ENCODE measurements at places on chromosomes 12 and 14.

DNA sequence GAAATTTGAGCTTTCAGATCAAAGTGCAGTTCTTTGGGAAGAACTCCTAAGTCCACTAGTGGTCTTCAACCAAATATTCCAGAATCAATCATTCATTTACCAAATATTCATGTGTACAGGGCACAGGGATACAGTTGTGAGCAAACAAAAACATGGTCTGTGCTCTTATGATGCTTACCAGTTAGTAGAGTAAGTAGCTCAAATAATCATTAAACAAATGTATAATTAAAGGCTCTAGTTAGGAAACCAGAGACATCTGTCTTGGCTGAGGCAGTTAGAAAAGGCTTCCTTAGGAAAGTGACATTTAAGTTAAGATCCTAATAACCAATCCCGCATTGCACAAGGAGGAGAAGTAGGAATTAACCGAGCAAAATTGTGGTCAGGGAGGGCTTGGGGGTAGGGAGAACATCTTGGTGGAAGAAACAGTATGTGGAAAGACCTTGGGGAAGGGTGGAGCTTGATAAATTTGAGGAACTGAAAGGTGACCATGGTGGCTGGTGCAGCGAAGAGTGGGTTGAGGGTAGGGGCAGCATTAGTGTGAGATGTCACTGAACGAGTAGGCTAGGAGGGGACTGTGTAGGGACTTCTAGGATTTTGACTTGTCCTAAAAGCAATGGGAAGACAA, 40.0 kb downstream of the PEBP1 start:
- no peak for DNase-seq

GRCh38 chr14:97827746-97828145, 1030.6 kb downstream of the VRK1 start:
- DNase-seq = no peak

DNA sequence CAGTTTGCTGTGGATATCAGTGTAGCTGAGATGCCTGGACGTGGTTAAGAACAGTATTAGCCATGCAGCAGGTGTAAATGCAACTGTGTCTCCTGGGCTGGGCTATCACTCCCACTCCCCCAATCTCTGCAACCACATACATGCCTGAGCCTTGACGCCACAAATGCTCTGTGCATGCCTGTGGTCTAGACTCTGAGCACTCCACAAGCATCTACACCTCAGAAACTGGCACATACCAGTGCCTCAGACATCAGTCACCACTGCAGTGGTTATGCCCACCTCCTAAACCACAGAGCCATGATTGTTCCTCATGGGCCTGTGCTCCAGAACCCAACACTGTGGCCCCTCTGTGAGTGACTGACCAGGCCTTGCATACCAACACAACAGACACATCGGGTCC, 226.8 kb upstream of the ALG10 start:
- no peak for DNase-seq

GRCh38 chr12:100422646-100423045, 51.0 kb upstream of the NR1H4 start:
- no peak for DNase-seq

DNA sequence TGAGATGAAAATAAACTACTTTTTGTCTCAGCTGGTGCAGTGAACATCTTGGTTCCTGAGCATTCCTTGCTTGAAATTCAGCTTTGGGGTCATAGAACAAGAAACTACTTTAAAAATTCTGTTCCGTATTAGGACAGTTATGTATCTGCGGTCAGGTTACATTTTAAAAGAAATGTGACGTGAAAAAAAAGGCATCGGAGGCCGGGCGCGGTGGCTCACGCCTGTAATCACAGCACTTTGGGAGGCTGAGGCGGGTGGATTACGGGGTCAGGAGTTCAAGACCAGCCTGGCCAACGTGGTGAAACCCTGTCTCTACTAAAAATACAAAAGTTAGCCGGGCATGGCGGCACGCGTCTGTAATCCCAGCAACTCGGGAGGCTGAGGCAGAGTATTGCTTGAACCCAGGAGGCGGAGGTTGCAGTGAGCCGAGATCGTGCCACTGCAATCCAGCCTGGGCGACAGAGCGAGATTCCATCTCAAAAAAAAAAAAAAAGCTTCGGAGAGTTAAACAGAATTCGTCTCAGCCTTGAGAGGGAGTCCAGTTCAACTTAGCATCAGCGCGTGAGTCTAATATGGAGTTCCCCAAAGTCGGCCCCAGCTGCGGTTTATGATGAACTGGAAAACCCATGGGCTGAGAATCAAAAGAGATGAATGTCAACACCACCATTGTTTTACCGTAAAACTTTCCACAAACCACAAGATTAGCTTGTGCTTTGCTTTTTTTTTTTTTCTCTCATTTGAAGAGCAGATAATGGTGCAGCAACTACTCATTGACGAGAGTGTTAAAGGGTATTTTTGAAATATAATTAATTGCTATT, 2.1 kb upstream of the SLC2A13 start:
- no peak for DNase-seq

GRCh38 chr12:19474147-19474546, 34.9 kb downstream of the AEBP2 start:
- no peak for DNase-seq

- DNase-seq = peak; percentile 17
These were observed 425.8 kb upstream of the ATXN7L3B start for GRCh38 chr12:74111688-74112360.

DNA sequence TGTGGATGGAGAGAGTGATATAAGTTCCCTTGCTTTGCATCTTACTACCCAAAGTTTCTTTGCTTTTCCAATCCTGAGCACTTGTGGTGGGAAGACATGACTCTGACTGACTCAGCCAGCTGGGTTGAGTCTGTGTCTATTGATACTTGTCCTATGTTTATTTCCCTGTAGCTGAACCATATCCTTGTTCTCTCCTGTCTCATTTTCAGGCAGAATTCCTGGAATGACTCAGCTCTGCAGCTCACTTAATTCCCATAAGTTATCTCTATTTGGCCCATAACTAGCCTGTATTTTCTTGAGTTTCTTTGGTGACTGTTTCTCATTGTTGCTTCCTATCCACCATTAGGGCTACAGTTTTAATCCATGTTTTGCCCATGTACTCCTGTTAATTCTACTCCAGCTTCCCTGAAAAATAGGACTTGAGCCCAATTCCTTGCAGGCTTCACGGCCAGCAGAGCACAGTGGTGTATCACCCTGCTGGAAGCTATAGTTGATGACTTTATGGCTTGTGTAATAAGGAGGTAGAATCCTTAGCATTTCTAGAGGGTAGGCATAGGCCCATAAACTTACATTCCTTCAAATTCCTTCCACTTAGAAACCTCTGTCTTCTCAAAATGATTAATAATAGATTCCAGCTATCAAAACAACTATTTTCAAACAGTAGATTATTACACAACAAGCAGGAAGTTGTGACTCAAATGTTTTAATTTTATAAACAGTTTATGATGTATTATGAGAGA, 183.1 kb downstream of the TMTC3 start:
- peak; percentile 5 for DNase-seq

DNA sequence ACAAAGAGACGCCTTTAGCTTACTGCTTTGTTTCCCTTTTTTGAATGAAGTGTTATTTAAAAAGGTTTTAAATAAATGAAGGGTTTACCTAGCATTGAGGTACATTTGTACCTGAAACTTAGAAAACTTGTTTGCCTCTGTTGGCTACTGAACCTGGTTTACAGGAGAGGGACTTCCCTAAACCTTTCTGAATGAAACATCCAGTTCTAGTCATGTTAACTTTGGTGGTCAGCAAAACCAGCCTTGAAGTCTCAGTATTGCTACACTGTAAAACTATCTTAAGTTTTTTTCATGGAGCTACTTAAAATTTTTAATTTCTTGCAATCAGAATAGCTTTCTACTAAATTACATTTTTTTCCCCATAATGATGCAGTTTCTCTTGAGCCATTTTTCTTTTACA, 38.2 kb downstream of the RASSF8 start:
- DNase-seq = no peak

- peak; percentile 44 for DNase-seq
These were observed 885.8 kb upstream of the TMEM132C start for GRCh38 chr12:127381043-127381668.

- DNase-seq = peak; percentile 19
These were observed 222.0 kb upstream of the CPNE8 start for GRCh38 chr12:39127401-39127800.

GRCh38 chr14:102315121-102315520, 4.4 kb upstream of the ZNF839 start:
- DNase-seq = no peak

DNA sequence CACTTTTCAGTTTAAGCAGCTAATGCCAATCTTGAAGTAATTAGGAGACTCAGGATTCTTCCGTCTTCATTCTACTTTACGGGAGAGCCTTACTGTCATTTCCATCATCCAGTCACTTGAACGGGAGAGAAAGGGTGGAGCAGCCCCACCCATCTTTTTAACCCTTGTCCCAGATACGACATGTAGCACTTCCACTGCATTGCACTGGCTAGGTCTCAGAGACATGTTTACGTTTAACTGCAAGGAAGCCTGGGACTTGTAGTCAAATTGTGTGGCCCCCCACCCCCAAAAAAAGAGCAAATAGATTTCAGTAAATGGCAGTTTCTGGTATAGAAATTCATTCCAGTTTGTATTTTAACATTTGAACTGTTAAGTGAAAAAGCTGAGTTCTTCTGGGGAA, 46.1 kb upstream of the SYT1 start:
- no peak for DNase-seq

DNA sequence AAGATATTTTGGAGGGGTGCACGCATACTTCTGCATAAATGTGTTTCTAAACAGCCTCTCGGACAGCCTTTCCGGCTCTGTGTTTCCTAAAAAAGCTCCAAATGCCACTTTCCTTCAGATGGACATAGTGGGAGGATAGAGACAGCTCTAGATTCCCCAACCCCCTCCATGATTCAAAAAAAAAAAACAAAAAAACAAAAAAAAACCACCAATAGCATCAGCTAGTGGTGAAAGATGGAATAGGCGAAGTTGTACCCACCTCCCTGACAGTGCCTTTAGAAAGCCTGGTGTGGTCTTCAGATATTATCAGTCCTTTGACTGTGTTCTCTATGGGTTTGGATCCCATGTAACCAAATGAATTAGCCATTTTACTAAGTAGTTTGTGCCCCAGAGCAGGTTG, 94.1 kb downstream of the PHETA1 start:
- DNase-seq = peak; percentile 67

- no peak for DNase-seq
These were observed 2.2 kb upstream of the EML1 start for GRCh38 chr14:99790978-99791376.

DNA sequence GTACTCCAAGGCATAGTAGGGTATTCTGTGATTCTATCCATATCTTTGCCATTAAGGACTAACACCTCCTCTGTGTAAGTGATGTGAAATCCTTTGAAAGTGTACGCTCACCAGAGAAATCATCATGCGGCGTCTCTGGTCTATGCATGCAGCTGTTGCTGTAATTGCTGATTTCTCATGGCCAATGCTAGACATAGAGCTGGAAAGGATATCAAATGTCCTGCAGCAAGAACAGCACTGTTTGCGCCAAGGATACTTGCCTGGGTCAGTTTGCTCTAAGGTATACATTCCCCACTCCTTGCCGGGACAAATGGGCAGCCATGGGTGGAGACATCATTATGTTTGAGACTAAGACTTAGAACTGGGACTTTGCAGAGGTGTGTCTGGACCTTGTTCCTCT, 896.4 kb downstream of the BCL11B start:
- no peak for DNase-seq

GRCh38 chr12:2544230-2544629, 250.5 kb upstream of the FKBP4 start:
- DNase-seq = no peak

- DNase-seq = no peak
These were observed 70.7 kb downstream of the CALM1 start for GRCh38 chr14:90467501-90467900.

- DNase-seq = no peak
These were observed 150.9 kb downstream of the EGLN3 start for GRCh38 chr14:33799705-33800570.

- no peak for DNase-seq
These were observed 1076.7 kb downstream of the TMTC2 start for GRCh38 chr12:83763425-83763824.

GRCh38 chr12:8065991-8066594, at the start of gene C3AR1:
Gene C3AR1, minus strand, starts transcription at chr12:8066359. Its CDS starts 6,174 bp downstream, at chr12:8060185.
- DNase-seq = no peak

DNA sequence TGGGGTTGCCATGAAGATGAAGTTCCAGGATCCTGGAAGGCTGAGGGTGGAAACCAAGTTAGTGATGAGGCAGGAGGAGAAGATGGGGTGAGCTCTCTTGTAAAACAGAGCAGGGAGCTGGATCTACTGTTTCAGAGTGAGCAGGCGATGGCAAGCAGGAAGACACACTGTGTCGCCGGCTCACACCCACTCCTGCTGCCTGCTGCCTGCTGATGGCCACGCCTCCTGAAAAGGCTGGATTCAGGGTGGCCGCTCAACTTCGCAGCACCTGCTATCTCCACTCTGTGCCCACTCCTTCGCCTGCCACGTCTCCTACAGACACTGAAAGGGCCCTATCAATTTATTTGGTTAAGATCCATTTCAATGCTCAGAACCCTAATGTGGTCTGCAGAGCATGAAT, 96.1 kb downstream of the RBM19 start:
- DNase-seq = no peak

- no peak for DNase-seq
These were observed 8.2 kb downstream of the SCARB1 start for GRCh38 chr12:124855275-124855957.

DNA sequence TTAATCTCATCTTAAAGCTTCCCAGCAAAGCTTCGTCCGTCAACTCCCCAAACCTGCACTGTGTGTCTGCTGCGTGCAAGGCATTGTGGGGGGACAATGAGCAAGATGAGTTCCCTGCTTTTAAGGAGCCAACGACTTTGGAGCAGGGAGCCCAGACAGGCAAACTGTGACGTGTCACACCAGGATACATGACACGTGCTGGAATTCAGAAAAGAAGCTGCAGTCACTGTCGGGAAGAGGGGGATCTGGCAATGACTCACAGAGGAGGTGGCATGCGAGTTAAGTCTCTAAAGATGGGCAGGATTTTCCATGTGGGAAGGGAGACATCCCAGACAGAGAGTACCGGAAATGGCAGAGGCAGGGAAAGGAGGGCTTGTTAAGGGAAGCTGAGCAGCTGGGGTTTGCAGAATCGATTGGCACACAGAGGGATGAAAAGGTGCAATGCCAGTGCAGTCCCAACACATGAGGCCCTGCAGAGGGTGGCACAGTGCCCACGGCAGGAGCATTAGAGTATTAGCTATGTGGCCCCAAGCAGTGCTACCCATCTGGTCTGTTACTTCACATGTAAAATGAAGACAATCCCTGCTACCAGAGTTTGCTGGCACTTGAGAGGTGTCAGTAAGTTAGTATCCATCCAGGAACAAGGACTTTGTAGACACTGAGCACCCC, 52.9 kb downstream of the SETD3 start:
- no peak for DNase-seq

- no peak for DNase-seq
These were observed 81.9 kb downstream of the CFAP54 start for GRCh38 chr12:96571101-96571862.

All from iPS-NIHi11 (cell line).